MG63 (cell line): ENCODE measurements at places on chromosomes 3 and 15. TPM values are rescaled to one million over a fixed set of nuclear protein-coding genes. Genes with fewer than 3 reads are reported as not detected.

SELENOS gene
- total RNA-seq: 131 and 133 TPM in 2 replicates

CKMT1B gene
- not detected in 2 replicates for total RNA-seq

LARP6 gene
- total RNA-seq: 62.8 and 116 TPM in 2 replicates

CPA3 gene
- total RNA-seq: 1.3 TPM in 1 of 2 replicates, not detected in the other

HACD2 gene
- total RNA-seq: 17.1 and 26.8 TPM in 2 replicates

PPP1R2 gene
- 30.9 and 43.4 TPM in 2 replicates for total RNA-seq

OSTN gene
- total RNA-seq: not detected in 2 replicates

C3orf22 gene
- not detected in 2 replicates for total RNA-seq

IL17RE gene
- 0.30 TPM in 1 of 2 replicates, not detected in the other for total RNA-seq

ZBTB47 gene
- 11.7 and 22.7 TPM in 2 replicates for total RNA-seq

GOLGA6L7 gene
- not detected in 2 replicates for total RNA-seq

ALDH1A2 gene
- total RNA-seq: 0.99 TPM in 1 of 2 replicates, not detected in the other

RBM15B gene
- total RNA-seq: 24.6 and 25.2 TPM in 2 replicates

IL17RD gene
- total RNA-seq: 0.91 and 2.5 TPM in 2 replicates

FES gene
- total RNA-seq: 10.5 and 13.7 TPM in 2 replicates

SLC6A1 gene
- not detected in 2 replicates for total RNA-seq

NUDT16 gene
- 14.3 and 18.2 TPM in 2 replicates for total RNA-seq

ISG20 gene
- total RNA-seq: 19.2 TPM in 1 of 2 replicates, not detected in the other

FETUB gene
- not detected in 2 replicates for total RNA-seq

SLC25A20 gene
- 17.2 and 23.4 TPM in 2 replicates for total RNA-seq

HYKK gene
- total RNA-seq: 3.8 and 13.8 TPM in 2 replicates

SLC51B gene
- not detected in 2 replicates for total RNA-seq

PP2D1 gene
- total RNA-seq: not detected in 2 replicates

COL6A6 gene
- not detected in 2 replicates for total RNA-seq

ERC2 gene
- not detected in 2 replicates for total RNA-seq

EFCAB12 gene
- total RNA-seq: 0.03 TPM in 1 of 2 replicates, not detected in the other

DZIP3 gene
- 4.4 and 5.4 TPM in 2 replicates for total RNA-seq

ROBO1 gene
- 3.2 and 7.0 TPM in 2 replicates for total RNA-seq

DUOX2 gene
- not detected in 2 replicates for total RNA-seq

HDC gene
- not detected in 2 replicates for total RNA-seq

CLRN1 gene
- not detected in 2 replicates for total RNA-seq

FBXO40 gene
- not detected in 2 replicates for total RNA-seq

HACD3 gene
- total RNA-seq: 111 and 147 TPM in 2 replicates

CORO2B gene
- 7.1 and 7.9 TPM in 2 replicates for total RNA-seq

DPPA4 gene
- not detected in 2 replicates for total RNA-seq

THAP10 gene
- 5.6 and 8.9 TPM in 2 replicates for total RNA-seq

NRG4 gene
- 1.1 TPM in 1 of 2 replicates, not detected in the other for total RNA-seq

MORC1 gene
- total RNA-seq: not detected in 2 replicates

TTLL13 gene
- 0.07 TPM in 1 of 2 replicates, not detected in the other for total RNA-seq

DAG1 gene
- total RNA-seq: 43.5 and 52.3 TPM in 2 replicates

HRG gene
- total RNA-seq: not detected in 2 replicates

SOX14 gene
- total RNA-seq: not detected in 2 replicates

RTP3 gene
- not detected in 2 replicates for total RNA-seq

AGTR1 gene
- not detected in 2 replicates for total RNA-seq

ETFA gene
- 362 and 427 TPM in 2 replicates for total RNA-seq

CP gene
- not detected in 2 replicates for total RNA-seq

RASL12 gene
- total RNA-seq: 2.7 and 4.7 TPM in 2 replicates

DOCK3 gene
- 0.26 TPM in 1 of 2 replicates, not detected in the other for total RNA-seq

SEMA6D gene
- total RNA-seq: 1.0 and 14.1 TPM in 2 replicates

FGD5 gene
- total RNA-seq: 0.40 TPM in 1 of 2 replicates, not detected in the other

ACAN gene
- 0.05 and 0.16 TPM in 2 replicates for total RNA-seq

IQCF5 gene
- not detected in 2 replicates for total RNA-seq

KBTBD13 gene
- total RNA-seq: not detected in 2 replicates

RAP2B gene
- 10.2 and 11.4 TPM in 2 replicates for total RNA-seq

ECE2 gene
- total RNA-seq: not detected in 2 replicates

PROS1 gene
- total RNA-seq: 5.4 and 13.1 TPM in 2 replicates

PLAAT1 gene
- 16.7 and 19.1 TPM in 2 replicates for total RNA-seq

GPR156 gene
- 0.91 and 1.1 TPM in 2 replicates for total RNA-seq

UBR1 gene
- 12.6 and 16.8 TPM in 2 replicates for total RNA-seq
